ENCODE measurements at places on chromosomes 2 and 18. TPM values are rescaled to one million over a fixed set of nuclear protein-coding genes. Genes with fewer than 3 reads are reported as not detected.

Gene KIF1A
- total RNA-seq = 279 TPM

DNA sequence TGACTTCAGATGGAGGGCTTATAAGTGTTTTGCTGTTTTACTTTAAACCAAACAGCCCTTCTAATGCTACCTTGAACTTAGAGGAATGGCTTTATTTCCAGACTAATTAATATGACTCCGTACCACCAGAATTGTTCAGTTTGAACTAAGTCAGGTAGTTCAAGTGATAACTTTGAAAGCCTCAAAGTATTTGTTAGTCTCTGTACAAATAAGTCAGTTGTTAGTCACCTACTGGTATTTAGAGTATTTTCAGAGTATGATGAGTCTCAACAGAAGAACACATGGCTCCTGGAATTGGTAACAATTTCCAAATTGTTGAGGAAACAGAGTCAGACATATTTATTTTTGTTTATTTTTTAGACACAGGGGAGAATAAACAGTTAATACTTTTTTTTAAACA is 381.8 kb upstream of the NRXN1 start:
- H3K27me3 ChIP-seq = no peaks in the 10 kb centered on the region
- H3K4me1 ChIP-seq = peaks cover 9% of the 10 kb centered on the region
- no peak overlapping the region for H3K4me3 ChIP-seq
- no peaks in the 10 kb centered on the region for H3K36me3 ChIP-seq
- DNase-seq = no peak
- no peak overlapping the region for H3K27ac ChIP-seq

Gene SRD5A2
- total RNA-seq = 0.05 TPM

Gene POTEF
- total RNA-seq = 13.6 TPM

GRCh38 chr2:226131299-226131784 is 668.3 kb downstream of the IRS1 start:
- H3K27ac ChIP-seq = no peak overlapping the region
- peaks cover 18% of the 10 kb centered on the region for H3K4me1 ChIP-seq
- DNase-seq = no peak
- no peaks in the 10 kb centered on the region for H3K36me3 ChIP-seq

- no peak overlapping the region for H3K4me3 ChIP-seq
- H3K27ac ChIP-seq = peak overlapping the region; percentile 12
- DNase-seq = no peak
- peaks cover 24% of the 10 kb centered on the region for H3K4me1 ChIP-seq
- no peaks in the 10 kb centered on the region for H3K36me3 ChIP-seq
Measured at GRCh38 chr2:216596236-216596979, 36.8 kb upstream of the IGFBP2 start.

GRCh38 chr2:46843316-46843715 is 72.3 kb downstream of the MCFD2 start:
- no peaks in the 10 kb centered on the region for H3K27me3 ChIP-seq
- DNase-seq = no peak
- no peak overlapping the region for H3K4me3 ChIP-seq
- no peaks in the 10 kb centered on the region for H3K4me1 ChIP-seq
- H3K27ac ChIP-seq = no peak overlapping the region

Gene TSPYL6
- total RNA-seq = not detected

Gene TTN
- 4.7 TPM for total RNA-seq

Gene CTDP1
- total RNA-seq = 34.5 TPM

Gene SAP130
- 41.3 TPM for total RNA-seq

Gene FAHD2B
- 45.2 TPM for total RNA-seq

- H3K27ac ChIP-seq = peak overlapping the region; percentile 61
- H3K27me3 ChIP-seq = no peaks in the 10 kb centered on the region
Measured at GRCh38 chr18:29181151-29181901, 1004.4 kb upstream of the CDH2 start.

DNA sequence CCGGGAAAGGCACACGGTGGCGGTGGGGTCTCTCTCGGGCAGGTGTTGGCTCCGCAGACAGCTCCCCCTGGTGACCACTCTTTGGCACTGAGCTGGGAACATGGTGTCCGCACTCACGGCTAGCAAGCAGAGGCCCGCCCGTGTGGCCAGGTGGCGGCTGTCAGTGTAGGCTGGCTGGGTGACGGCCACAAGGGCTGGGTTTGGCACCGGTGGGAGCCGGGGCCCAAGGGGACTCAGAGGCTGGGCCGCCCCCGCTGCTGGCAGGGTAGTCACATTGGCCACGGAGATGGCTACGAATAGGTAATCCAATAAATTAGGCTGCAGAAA is 1071.7 kb downstream of the RPIA start:
- peaks cover 35% of the 10 kb centered on the region for H3K27me3 ChIP-seq
- no peak overlapping the region for H3K27ac ChIP-seq
- DNase-seq = no peak
- H3K4me3 ChIP-seq = no peak overlapping the region
- H3K4me1 ChIP-seq = no peaks in the 10 kb centered on the region

Gene GCG
- 0.14 TPM for total RNA-seq

DNA sequence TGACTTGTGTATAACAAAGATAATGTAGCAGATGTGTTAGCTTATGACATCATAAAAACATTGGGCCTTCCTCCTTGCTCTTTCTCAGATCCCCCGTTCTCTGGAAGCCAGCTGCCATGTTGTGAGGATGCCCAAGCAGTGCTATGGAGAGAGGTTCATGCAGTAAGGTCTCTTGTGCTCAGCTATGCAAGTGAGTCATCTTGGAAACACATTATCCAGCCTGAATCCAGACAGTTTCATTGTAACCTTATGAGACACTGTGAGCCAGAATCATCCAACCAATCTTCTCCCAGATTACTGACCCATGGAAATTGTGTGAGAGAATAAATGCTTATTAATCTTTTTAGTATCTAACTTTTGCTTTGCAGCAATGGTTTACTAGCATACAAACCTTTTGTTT is 60.8 kb downstream of the ST6GAL2 start:
- H3K27me3 ChIP-seq = no peaks in the 10 kb centered on the region

DNA sequence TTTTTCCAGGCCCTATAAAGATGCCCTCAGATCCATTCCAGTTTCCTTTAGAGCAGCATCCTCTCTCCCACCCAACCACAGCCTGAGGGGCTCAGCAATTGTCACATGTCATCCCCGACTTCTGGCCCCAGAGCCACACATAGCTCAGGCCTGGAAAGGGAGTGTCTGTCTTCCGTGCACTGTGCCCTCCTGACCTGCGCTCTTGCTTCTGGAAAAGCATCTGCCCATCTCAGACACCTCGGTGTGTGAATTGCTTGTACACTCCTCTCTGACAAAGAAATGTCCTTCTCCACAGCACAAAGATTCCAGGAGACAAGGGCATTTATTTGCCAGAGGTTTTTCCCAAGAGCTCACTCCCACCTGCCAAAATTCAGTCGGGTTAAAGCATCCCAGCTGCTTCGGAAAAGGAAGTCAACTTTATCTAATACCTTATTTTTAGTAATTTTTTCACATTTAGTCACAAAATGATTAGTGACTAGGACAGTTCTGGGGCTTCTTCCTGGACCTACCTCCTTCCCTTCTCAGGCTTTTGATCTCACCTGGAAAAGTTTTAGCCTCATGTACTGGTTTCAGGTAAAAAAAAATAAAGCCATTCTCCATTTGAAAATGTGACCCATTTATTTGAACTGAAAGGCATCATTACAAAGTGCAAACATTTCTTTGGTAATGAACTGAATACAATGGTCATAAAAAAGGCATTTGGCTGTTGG is 112.9 kb downstream of the PXDN start:
- H3K36me3 ChIP-seq = peaks cover 72% of the 10 kb centered on the region
- no peak for DNase-seq
- H3K27me3 ChIP-seq = no peaks in the 10 kb centered on the region

GRCh38 chr18:66724664-66725356 is 120.9 kb upstream of the CDH19 start:
- H3K4me1 ChIP-seq = no peaks in the 10 kb centered on the region
- no peaks in the 10 kb centered on the region for H3K27me3 ChIP-seq
- no peaks in the 10 kb centered on the region for H3K36me3 ChIP-seq
- H3K4me3 ChIP-seq = no peak overlapping the region
- no peak overlapping the region for H3K27ac ChIP-seq

Data from WTC11 (cell line).